Karpas-422 (cell line): ENCODE measurements at places on chromosomes 6 and 20.

GRCh38 chr20:37911838-37912281 is 8.9 kb downstream of the VSTM2L start:
- no peak overlapping the region for H3K27ac ChIP-seq
- no peaks in the 10 kb centered on the region for H3K36me3 ChIP-seq
- peak; percentile 78 for DNase-seq

DNA sequence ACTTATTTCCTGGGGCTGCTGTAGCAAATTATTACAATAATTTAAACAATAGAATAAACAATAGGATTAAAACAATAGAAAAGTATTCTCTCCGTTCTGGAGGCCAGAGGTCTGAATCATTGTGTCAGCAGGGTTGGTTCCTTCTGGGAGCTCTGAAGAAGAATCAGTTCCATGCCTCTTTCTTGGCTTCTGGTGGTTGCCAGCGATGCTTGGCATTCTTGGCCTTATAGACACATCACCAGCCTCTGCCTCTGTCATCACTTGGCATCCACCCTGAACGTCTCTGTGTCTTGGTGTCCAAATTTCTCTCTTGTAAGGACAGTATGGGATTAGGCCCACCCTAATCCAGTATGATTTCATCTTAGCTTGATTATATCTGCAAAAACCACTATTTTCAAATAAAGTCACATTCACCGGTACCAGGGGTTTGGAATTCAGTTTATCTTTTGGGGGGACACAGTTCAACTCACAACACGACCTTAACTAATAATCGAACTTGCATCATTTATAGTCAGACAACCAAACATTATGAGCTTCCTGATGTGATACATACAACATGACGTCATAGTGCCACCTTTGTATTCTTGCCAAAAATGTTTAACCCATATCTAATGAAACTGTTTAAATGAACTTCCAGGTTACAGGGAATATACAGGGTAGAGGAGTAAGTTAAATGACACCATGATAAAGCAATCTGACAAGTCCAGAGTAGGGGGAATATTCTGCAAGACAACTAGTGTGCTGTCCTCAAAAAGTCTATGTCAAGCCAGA is 84.7 kb upstream of the RNF24 start:
- H3K4me3 ChIP-seq, result no peak overlapping the region
- H3K4me1 ChIP-seq, result no peaks in the 10 kb centered on the region
- H3K27ac ChIP-seq, result no peak overlapping the region

DNA sequence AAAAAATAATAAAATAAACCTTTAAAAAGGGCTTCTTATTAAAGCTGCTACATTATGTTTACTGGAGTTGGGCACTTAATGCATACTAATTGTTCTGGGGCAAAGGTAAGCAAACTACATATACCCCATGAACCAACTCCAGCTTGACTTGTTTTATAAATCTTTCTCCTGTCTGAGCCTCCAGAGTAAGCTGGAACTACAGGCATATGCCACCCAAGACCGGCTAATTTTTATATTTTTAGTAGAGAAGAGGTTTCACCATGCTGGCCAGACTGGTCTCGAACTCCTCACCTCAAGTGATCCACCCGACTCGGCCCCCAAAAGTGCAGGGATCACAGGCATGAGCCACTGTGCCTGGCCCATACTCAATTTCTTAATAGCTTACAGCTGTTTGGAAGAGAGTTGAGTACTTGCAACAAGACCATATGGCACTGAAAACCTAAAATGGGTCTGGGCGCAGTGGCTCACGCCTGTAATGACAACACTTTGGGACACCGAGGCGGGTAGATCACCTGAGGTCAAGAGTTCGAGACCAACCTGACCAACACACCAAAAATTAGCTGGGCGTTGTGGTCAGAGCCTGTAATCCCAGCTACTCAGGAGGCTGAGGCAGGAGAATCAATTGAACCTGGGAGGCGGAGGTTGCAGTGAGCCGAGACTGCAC is 19.9 kb downstream of the ROMO1 start:
- H3K4me3 ChIP-seq, result no peak overlapping the region
- H3K36me3 ChIP-seq, result peaks cover 79% of the 10 kb centered on the region
- H3K27ac ChIP-seq, result no peak overlapping the region
- DNase-seq, result no peak
- no peaks in the 10 kb centered on the region for H3K4me1 ChIP-seq

- H3K27ac ChIP-seq, result no peak overlapping the region
- no peak for DNase-seq
- H3K27me3 ChIP-seq, result no peaks in the 10 kb centered on the region
- no peak overlapping the region for H3K4me3 ChIP-seq
These were observed 143.4 kb downstream of the JARID2 start for GRCh38 chr6:15389084-15389764.

DNA sequence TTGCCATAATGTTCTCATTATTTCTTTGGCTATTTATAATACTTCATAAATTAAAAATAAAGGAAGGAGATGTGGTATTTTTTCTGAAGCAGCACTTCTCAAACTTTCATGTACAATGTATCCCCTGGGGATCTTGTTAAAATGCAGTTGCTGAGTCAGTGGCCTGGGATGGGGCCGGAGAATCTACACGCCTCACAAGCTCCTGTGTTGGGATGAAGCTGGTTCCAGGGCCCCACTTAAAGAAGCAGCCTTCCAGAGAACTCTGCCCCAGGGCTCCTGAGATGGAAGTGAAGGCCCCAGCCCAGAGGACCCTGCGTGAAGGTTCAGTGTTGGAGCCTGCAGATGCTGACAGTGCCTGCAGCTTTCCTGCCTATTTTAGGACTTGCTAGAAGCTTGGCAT is 40.1 kb upstream of the SLC23A2 start:
- no peak overlapping the region for H3K27ac ChIP-seq
- no peak overlapping the region for H3K4me3 ChIP-seq
- no peak for DNase-seq
- H3K4me1 ChIP-seq, result peaks cover 26% of the 10 kb centered on the region
- H3K27me3 ChIP-seq, result no peaks in the 10 kb centered on the region

- no peak overlapping the region for H3K27ac ChIP-seq
- no peak for DNase-seq
- H3K4me3 ChIP-seq, result no peak overlapping the region
- H3K4me1 ChIP-seq, result peaks cover 37% of the 10 kb centered on the region
- no peaks in the 10 kb centered on the region for H3K27me3 ChIP-seq
These were observed 18.4 kb upstream of the NNAT start for GRCh38 chr20:37502654-37503053.

- no peaks in the 10 kb centered on the region for H3K27me3 ChIP-seq
- H3K4me3 ChIP-seq, result no peak overlapping the region
These were observed 187.1 kb downstream of the ZNF217 start for GRCh38 chr20:53406580-53406979.

- no peak for DNase-seq
- H3K4me1 ChIP-seq, result no peaks in the 10 kb centered on the region
These were observed 193.4 kb upstream of the PREP start for GRCh38 chr6:105596284-105596755.

GRCh38 chr6:100952006-100952405 is 70.9 kb upstream of the ASCC3 start:
- peak; percentile 4 for DNase-seq
- no peaks in the 10 kb centered on the region for H3K27me3 ChIP-seq
- H3K4me3 ChIP-seq, result no peak overlapping the region
- no peaks in the 10 kb centered on the region for H3K36me3 ChIP-seq

- H3K4me1 ChIP-seq, result no peaks in the 10 kb centered on the region
- DNase-seq, result no peak
- no peaks in the 10 kb centered on the region for H3K36me3 ChIP-seq
- no peak overlapping the region for H3K27ac ChIP-seq
- no peak overlapping the region for H3K4me3 ChIP-seq
These were observed 308.8 kb upstream of the HS3ST5 start for GRCh38 chr6:114651611-114652010.

GRCh38 chr20:50801747-50802125 is 6.9 kb downstream of the BCAS4 start:
- no peak for DNase-seq
- no peaks in the 10 kb centered on the region for H3K27me3 ChIP-seq

DNA sequence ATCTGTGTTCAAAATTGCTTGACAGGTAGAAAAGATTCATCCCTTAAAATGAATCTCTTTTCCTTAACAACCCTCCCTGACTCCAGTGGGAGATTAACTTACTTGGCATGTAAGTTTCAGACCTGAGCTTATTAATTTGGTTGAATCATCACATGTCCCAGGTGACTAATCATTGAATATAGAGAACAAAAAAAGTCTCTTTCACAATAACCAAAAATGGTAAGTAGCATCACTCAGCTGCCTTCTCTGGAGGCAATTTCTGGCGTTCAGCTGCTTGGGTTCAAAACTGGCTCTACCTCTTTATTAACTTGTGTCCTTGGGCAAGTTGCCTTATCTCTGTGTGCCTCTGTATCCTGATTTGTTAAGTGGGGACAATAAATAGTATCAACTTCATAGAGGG is 2.9 kb downstream of the C6orf141 start:
- no peak overlapping the region for H3K4me3 ChIP-seq
- no peaks in the 10 kb centered on the region for H3K36me3 ChIP-seq
- DNase-seq, result no peak
- H3K27me3 ChIP-seq, result no peaks in the 10 kb centered on the region
- H3K4me1 ChIP-seq, result no peaks in the 10 kb centered on the region

DNA sequence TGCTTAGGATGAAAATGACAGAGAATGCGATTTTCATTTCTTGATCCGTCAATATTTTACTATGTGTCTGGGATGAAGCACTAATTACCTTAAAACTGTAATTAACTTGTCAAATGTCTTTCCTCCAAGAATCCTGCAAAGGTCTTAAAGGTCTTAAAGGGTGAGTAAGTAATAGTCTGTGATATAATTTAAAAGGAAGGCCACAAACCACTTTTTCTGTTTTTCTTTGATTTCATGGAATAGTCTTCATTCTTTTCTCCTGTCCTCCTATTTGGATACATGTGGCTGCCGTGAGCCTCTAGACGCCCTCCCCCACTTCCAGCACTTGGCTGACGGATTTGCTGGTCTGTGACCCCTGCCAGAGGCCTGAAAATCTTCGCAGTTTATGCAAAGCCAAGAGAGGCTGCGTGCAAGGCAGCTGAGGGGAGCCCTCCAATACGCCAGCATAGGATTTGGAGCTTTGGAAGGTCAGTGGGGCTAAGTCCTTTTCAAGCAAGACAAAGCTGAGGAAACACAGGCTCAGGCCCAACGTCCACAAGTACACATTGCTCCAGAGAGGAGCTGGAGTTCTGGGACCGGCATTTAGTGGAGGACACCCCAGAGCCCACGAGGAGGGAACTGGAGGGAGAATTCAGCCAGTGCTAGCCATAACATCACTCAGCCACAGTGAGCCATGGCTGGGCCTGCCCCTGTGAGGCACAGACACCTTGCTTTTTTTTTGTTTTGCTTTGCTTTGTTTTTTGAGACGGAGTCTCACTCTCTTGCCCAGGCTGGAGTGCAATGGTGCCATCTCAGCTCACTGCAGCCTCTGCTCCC is 382.6 kb downstream of the SMOC2 start:
- H3K27me3 ChIP-seq, result no peaks in the 10 kb centered on the region
- H3K27ac ChIP-seq, result no peak overlapping the region
- no peak overlapping the region for H3K4me3 ChIP-seq

DNA sequence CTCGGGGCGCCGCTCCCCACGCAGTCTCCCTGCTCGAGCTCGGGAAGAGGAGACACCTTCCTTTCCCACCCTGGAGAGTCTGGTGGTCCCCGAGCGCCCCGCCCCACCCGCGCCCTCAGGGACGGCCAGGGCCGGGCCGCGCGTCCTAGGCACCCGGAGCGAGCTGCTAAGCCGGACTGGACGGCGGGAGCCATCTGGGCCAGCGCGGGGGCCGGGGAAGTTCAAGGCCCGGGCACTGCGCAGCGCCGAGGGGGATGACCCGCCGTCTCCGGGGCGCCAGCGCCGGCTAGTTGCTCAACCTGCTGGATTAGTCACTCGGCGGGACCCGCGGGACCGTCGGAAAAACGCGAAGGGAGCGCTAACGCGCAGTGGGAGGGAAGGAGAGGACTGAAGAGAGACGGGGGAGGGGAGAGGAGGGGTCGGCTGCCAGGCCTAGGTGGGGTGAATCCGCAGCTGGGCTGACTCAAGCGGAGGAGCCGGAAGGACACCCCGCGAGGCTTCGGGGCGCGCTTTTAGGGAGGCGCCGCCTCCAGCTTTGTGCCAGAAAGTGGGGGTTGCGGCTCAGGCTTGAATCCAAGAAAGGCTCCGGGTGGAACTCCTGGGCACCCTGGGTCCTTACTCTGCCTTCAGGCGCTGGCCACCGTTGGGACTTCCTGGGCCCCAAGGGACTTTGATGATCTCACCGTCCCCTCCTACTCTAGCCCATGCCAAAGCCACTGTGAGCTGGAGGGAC is 75.7 kb upstream of the FOXP4 start:
- no peak overlapping the region for H3K4me3 ChIP-seq
- no peaks in the 10 kb centered on the region for H3K36me3 ChIP-seq
- H3K27me3 ChIP-seq, result no peaks in the 10 kb centered on the region

- H3K4me3 ChIP-seq, result no peak overlapping the region
- no peaks in the 10 kb centered on the region for H3K36me3 ChIP-seq
- H3K27me3 ChIP-seq, result no peaks in the 10 kb centered on the region
- H3K4me1 ChIP-seq, result peaks cover 17% of the 10 kb centered on the region
- H3K27ac ChIP-seq, result no peak overlapping the region
- no peak for DNase-seq
These were observed 45.0 kb upstream of the IRF4 start for GRCh38 chr6:346386-347030.

DNA sequence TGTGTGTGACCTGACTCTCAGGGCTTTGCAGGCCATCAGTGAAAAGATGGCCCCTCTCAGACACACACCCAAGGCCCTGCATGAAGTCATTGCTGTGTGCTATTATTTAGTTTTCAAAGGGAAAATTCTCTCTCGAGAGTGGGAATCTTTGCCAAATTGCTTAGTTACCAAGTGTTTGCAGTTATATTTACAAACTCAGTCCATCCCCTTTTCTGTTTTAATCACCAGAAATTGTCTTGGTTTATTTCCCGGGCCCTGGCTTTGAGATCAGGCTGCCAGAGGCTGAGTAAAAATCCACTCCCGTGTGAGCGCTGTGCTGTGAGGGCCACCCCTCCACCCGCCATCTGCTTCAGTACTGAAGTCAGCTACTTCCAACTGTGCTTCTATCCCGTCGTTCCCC is 163.1 kb downstream of the SOD2 start:
- DNase-seq, result no peak
- no peak overlapping the region for H3K4me3 ChIP-seq
- H3K27me3 ChIP-seq, result no peaks in the 10 kb centered on the region
- H3K4me1 ChIP-seq, result no peaks in the 10 kb centered on the region

DNA sequence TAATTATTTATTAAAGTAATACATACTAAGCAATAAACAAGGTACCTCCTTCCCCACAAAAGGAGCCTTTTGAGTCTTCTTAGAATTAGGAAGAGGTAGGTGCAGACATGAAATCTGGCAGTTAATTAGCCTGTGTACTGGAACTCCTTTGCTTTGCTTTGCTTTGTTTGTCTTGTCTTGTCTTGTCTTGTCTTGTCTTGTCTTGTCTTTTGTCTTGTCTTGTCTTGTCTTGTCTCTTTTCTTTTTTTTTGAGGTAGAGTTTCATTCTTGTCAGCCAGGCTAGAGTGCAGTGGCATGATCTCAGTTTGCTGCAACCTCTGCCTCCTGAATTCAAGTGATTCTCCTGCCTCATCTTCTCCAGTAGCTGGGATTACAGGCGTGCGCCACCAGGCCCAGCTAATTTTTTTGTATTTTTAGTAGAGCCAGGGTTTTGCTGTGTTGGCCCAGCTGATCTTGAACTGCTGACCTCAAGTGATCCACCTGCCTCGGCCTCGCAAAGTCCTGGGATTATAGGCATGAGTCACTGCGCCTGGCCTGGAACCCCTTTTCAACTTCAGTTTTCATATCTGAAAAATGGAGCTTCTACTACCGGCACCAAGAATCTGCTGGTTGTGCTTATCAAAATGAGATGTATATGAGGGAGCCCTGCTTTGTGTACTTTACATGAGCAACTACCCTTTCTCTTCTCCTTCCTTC is 301.2 kb downstream of the CDKAL1 start:
- H3K27ac ChIP-seq, result no peak overlapping the region
- H3K27me3 ChIP-seq, result no peaks in the 10 kb centered on the region
- H3K4me1 ChIP-seq, result no peaks in the 10 kb centered on the region
- DNase-seq, result no peak
